ENCODE measurements at places on chromosomes 4 and X.

- peak; percentile 82 for DNase-seq
These were observed 10.7 kb upstream of the CXCL8 start for GRCh38 chr4:73729534-73730165.

DNA sequence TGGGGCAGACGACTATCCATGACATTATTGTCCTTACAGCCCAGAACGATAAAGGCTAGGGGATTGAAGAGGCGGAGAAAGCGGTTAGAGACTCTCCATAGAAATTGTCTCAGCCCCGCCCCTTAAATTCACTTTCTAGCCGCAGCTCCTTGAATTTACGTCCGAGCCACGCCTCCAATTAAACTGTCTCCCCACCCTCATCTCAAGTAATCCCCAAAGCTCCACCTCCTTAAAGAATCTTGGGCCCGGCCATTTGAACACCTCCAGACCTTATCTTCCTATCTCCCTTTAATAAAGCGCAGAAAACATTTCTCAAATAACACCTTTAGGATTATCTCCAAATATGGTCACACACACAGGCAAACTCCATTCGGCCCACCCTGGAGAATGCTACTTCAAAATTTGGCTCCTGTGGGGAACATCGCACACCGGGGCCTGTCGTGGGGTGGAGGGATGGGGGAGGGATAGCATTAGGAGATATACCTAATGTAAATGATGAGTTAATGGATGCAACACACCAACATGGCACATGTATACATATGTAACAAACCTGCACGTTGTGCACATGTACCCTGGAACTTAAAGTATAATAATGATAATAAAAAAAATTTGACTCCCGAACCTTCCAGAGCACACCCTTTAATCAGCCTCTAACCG is 7.2 kb upstream of the MAGIX start:
- peak; percentile 64 for DNase-seq

GRCh38 chr4:25180524-25181131 is 20.4 kb upstream of the SEPSECS start:
- DNase-seq, result no peak

DNA sequence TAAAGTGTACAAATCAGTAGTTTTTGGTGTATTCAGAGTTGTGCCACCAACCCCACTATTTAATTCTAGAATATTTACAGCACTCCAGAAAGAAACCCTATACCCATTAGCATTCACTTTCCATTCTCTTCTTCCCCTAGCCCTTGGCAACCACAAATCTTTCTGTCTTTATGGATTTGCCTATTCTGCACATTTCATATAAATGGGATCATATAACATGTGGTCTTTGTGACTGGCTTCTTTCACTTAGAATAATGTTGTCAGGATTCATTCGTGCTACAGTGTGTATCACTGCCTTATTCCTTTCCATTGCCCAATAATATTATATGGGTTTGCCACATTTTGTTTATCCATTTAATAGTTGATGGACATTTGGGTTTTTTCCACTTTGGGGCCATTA is 32.2 kb downstream of the SGMS2 start:
- no peak for DNase-seq

DNA sequence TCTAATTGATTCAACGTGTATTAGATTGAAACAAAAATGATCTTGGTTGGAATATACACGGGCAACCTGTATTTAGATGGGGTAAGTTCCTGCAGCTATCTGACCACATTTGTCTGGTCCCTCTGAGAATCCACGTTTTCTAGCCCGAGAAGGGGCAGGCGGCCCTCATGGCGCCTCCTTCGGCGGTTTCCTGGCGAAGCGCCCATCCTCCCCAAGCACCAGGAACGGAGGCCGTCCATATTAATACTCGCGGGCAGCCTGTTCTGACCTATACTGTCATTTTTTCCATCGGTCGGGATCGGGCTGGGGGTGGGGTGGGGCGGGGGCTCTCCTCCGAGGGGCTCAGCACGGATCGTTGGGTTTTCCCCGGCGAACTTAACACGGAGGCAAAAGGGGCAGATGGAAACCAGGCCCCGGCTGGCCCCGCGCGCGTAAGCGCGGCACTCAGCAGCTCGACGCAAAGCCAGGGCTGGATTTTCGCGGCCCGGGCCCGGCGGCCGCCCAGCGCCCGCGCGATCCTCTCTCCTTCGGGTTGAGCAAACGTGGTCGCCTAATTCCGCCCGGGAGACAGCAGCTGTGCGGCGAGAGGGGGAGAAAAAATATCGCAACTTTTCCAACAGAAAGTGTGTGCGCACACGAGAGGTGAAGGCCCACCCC is 77.2 kb upstream of the BCOR start:
- DNase-seq, result peak; percentile 80

DNA sequence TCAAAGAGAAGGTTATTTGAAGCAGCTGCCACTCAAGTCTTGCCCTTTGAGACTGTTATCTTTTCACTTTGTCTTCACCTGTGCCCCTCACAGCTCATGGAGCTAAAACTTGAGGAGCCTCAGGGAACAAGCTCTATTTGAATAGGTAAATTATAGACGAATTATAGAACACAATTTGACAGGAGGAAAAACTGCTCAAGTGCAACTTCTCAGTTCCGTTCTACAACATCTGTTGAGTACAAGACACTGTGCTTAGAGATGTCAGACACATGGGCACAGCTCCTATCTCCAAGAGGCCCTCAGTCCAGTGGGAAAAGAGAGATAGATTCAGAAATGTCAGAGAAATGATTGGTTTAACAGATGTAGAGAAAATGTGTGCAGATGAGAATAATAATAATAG is 5.1 kb downstream of the PPP1R2C start:
- no peak for DNase-seq

DNA sequence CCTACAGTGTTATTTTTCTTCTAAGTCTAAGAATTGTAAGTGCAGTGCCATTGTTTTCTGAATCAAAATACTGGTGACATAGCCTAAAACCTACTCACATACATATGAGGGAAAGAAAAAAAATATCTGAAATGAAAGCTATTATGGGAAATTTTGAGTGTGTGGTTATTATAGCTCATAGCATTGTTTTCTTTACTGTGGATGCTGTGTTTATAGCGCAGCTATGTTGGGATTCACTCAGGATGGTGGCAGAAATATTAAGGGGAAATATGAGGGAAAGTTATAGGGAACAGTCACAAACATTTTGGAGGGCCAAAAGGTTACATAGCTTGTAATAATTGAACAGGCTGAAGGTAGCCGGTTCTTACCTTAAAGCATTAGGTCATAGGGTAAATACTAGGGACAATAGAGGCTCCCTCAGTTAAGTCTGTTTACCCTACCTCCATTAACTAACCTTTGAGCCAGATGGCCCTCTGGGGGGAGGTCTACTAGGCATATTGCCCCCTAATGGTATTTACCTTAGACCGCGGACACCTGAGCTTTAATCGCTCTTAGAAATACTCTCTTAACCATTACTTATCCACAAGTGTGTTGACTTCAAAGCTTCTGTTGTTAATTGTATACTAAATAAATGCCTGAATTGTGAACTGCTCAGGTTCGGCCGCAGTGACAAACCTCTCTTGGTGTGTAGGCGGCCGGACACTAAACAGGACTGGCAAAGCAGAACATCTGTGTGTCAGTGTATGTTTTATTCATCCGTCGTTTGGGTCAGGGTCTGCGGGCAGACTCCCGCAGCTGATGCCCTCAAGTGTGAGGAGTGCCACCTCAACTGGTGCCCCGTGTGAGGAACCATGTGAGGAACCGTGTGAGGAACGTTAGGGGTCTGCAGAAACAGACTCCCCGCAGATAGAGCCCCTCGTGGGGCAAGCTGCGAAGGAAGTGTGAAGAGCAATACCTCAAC is 21.3 kb upstream of the SULT1B1 start:
- no peak for DNase-seq

DNA sequence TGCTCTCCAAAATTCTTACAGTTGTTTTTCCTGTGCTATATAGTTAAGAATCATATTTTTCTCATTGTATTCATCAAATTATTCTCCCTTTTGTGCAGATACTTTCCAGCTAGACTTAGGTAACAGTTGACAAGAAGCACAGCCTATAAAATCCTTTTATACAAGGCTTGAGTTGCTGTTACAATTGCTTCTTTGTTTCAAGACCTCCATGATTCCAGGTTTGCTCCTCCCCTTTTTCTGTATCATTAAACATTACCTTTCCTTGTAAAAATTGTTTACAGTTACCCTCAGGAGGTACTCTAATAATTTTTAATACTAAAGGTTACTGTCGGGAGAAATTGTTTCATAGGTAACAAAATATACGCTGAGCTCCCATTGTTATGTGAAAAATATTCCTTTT is 192.3 kb upstream of the GRID2 start:
- no peak for DNase-seq

DNA sequence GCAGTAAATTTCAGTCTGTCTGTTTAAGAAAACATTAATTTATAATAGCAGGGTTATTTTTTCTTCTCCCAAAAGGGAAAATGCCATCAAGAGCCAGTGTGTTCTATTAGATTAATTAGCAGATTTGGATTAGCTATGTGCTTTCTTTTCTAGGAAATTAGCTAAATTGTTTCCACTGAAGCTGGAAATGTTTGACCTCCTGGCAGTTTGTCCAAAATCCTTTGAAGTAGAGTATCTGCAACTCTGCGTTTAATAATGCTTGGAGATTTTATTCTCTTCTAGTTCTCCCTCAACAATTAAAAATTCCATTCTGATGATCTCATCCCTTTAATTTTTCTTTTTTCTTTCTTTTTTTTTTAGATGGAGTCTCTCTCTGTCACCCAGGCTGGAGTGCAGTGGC is 27.1 kb upstream of the HOPX start:
- no peak for DNase-seq

GRCh38 chr4:6938237-6938636 is 28.6 kb downstream of the TBC1D14 start:
- DNase-seq, result peak; percentile 63

DNA sequence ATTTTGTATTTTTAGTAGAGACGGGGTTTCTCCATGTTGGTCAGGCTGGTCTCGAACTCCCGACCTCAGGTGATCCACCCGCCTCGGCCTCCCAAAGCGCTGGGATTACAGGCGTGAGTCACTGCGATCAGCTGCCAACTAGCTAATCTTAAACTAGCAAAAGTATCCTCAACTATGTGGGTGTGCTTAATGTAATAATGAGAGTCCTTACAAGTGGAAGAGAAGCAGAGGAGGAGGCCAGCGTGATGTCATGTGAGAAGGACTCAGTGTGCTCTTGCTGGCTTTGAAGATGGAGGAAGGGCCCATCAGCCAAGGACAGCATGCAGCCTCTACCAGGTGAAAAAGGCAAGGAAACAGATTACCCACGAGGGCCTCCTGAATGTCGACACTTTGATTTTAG is 19.6 kb downstream of the SCD5 start:
- no peak for DNase-seq

DNA sequence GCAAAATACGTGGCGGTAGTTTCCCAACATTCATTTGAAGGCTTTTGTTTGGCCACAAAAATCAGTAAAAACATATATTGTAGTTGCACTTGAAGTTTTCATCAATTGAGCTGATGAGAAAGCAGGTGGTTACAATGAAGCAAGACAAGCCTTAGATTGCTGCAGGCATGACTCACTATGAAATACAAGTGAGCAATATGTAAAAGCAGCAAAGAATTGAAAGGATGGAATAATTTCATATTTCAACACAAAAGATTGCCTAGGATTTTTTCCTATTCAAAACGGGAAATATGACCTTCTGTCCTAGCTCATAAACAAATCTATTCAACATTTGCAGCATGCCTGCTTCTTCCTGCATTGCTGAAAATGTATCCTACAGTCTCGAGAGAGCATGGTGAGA is 190.9 kb upstream of the BANK1 start:
- DNase-seq, result no peak

DNA sequence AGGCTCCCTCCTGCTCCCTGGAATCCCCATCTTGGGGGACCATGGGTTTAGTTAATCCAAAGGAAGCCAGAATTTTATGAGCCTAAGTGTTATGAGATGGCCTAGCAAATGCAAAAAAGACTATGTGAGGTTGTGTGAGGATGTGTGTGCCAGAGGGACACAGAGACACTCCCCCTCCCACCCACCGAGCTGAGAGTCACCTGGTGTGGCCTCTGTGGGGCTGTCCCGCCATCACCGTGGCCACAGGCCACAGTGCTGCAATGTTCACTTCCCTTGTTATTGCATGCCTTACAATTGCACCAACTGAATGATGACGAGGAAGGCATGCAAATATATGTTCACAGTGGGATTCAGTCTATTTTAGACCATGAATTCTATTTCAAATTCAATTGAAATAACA is 601 bp upstream of the FGFBP2 start:
- DNase-seq, result no peak

DNA sequence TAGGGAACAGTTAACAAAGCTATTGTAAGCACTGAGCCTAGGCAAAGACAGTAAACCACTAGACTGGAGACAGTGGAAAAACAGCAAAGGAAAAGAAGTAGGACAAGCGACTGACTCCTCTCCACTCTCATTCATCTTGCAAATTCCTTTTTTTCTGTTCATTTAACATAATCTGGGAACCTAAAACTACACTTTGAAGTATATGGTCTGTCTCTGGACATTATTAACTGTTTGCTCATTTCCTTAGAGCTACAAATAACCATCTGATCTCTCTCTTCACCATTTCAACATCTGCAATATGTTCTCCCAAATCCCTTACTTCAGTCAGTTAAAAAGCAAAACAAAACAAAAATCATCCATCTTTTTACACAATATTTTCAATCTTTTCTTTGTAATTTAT is 642 bp downstream of the HMGN5 start:
- no peak for DNase-seq

GRCh38 chrX:41333744-41334362 is at the start of gene DDX3X:
TSS of gene DDX3X (plus strand) at chrX:41334162. CDS start at chrX:41334253, 91 bp downstream.
- DNase-seq, result peak; percentile 96

- no peak for DNase-seq
These were observed 96.8 kb downstream of the NSUN7 start for GRCh38 chr4:40846532-40846931.

DNA sequence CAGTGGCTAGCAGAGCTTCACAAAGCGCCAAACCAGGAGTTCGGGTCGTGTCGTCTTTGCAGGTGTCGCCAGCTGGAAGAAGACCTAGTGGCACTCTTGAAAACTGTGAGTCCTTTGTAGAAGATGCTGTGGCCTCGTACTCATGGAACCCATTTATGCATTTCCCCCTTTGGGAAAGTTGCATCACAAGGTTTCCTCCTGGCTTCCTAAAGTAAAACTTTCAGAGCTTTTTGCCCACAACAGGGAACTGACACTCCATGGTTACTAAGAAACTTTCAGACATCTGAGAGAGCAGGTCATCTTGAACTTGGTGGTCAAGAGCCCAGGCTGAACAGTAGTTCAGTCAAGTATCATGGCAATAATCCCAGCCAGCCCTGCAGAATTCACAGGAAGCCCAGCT is 15.9 kb upstream of the NOCT start:
- no peak for DNase-seq

- no peak for DNase-seq
These were observed 31.8 kb downstream of the CSF2RA start for GRCh38 chrX:1300449-1300848.

DNA sequence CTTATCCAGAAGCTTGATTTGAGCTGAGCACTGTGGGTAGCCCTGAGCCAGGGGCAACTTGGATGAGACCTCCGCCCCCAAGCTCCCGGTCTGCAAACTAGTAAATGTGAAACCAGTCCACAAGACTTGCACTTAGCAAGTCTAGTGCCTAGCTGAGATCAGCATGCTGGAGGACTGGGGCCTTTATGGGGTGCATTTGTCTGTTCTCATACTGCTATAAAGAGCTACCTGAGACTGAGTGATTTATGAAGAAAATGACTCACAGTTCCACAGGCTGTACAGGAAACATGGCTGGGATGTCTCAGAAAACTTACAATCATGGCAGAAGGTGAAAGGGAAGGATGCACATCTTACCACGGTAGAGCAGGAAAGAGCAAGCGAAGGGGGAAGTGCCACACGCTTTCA is 42.1 kb upstream of the HOPX start:
- no peak for DNase-seq

- no peak for DNase-seq
These were observed 114.7 kb downstream of the SLC4A4 start for GRCh38 chr4:71453531-71453930.
